ENCODE measurements at places on chromosomes 2 and 18. TPM values are rescaled to one million over a fixed set of nuclear protein-coding genes. Genes with fewer than 3 reads are reported as not detected.

Gene TCF4
- total RNA-seq, result 25.1 TPM

Gene CD28
- total RNA-seq, result 0.28 TPM

Gene NEUROD1
- total RNA-seq, result not detected

Gene IL1F10
- total RNA-seq, result not detected

GRCh38 chr2:135798275-135798705 is 38.7 kb downstream of the LCT start:
- ATAC-seq, result no peak

- no peak for ATAC-seq
Observed at GRCh38 chr2:233116946-233117345, 56.8 kb downstream of the INPP5D start.

GRCh38 chr2:114614592-114614991 is 172.2 kb downstream of the DPP10 start:
- ATAC-seq, result no peak

DNA sequence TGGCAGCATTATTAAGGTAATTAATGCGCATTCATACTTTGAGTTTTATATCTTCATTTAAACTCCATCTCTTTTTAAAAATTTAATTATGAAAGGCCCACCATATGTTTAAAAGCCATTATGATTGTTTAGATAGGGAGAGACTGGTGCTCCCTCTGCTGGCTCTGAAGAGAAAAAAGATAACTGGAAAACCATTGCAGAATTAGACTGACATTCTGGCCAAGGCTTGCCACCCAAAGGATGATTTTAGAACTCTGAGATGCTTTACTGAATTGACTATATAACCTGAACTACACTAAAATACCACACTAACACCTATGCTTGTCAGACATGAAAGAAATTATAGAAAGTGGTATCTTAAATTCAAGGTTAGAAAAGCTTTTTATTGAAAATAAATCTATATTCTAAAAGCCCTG is 127.6 kb upstream of the SPOPL start:
- ATAC-seq, result no peak

GRCh38 chr18:4603955-4604354 is 148.8 kb upstream of the DLGAP1 start:
- no peak for ATAC-seq

Data from esophagus mucosa (tissue), 1 donor.